ENCODE measurements at places on chromosomes 16 and 17.

GRCh38 chr16:74511961-74512360 lies 90.7 kb upstream of the CLEC18B start:
- DNase-seq: no peak

GRCh38 chr16:73066331-73066926 lies 18.5 kb upstream of the ZFHX3 start:
- DNase-seq: no peak

DNA sequence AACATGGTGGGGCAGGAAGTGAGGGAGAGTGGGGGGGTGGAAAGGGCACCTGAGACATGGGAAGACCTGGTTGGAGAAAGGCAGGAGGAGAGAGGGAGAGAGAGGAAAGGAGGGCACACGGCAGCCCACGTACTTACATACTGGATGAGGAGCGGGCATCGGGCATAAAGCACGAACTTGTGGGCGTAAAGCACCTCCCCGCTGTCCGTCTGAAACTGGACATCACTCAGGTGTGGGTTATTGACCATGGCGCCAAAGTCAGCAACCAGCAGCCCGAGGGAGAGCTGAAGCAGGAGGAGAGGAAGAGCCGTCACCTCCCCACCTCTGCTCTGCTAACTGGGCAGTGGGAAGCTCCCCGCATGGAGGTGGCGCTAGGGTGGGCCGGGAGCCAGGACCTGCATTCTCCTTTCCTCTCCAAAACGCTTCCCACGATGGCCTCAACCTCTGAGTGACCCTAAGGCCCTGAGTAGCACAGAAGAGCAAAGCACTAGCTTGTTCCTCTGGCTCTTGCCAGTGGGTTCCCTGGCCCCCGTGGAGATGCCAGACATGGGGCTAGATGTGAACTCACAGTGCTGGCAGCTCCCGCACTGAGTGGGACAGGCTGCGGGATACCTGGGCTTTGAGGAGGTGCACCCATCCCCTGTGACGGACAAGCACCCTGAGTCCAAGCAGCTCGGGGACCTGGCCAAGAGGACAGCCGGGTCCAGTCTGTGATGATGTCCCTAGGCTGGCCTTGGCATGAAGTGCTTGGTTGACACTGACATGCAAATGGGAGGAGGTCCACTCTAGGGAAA lies 16.9 kb downstream of the SLX4 start:
- DNase-seq: no peak

- DNase-seq: no peak
Observed at GRCh38 chr16:58094026-58094425, 35.2 kb downstream of the CFAP20 start.

GRCh38 chr17:82791532-82791931 lies 39.7 kb downstream of the TBCD start:
- peak; percentile 77 for DNase-seq

DNA sequence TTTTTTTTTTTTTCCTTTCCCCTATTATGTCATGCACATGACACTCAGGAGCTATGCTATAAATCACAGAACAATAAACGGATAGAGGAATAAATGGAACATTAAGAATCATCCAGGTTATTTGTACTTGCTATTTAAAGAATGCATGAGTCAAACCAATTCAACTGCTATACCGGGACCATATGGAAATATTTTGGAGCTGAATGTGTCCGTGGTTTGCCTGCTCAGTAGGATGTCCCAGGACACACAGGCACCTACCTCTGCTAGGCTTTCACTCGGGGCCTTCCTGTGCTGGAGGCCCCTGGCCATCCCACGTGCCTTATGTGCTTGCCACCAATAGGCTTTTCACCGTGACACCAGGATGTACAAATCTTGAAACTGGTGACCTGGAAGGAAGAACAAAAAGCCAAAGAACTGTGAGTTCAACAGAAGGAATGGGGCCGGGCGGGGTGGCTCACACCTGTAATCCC lies 15.3 kb upstream of the SEC14L1 start:
- DNase-seq: peak; percentile 71

GRCh38 chr16:7344830-7345780 lies 12.5 kb downstream of the RBFOX1 start:
- DNase-seq: no peak

- DNase-seq: no peak
Observed at GRCh38 chr17:78709751-78710181, 72.3 kb downstream of the CYTH1 start.

- peak; percentile 93 for DNase-seq
Observed at GRCh38 chr16:4373909-4374742, 2.5 kb downstream of the VASN start.

DNA sequence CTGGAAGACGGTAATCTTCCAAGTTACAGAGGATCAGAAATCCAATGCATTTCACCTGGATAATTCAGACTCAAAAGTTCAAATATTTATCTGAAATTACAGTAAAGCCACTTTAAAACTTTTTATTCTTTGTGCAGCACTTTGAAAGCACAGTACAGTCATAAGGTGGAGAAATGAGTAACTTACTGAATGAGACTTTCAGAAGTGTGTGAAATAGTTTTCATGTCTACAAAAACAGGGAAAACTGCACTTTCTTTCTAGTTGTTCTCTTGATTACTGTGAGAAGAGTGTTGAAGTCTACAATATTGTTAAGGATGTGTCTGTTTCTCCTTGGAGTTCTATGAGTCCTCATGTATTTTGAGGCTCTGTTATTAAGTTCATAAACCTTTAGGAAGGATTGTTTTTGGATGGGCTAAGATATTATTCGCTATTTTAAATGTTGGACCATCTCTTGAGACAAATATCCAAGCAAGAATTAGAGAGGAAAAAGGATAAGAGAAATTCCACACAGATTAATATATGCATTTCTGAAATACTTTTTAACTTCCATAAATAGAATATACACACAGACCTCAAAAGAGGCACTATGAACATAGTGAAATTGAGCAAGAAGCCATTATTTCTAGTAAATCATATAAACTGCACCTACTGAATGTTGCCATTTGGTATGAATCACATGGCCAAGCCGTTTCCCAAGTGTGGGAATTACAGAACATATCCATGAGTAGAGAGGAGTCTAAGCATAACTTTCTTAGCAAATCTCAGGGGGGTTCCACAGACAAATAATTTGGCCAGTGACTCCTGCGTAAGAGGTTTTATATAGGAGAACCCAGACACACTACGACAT lies 83.6 kb upstream of the PLEKHM1 start:
- peak; percentile 56 for DNase-seq

- DNase-seq: no peak
Observed at GRCh38 chr16:85872734-85873133, 26.2 kb upstream of the IRF8 start.

DNA sequence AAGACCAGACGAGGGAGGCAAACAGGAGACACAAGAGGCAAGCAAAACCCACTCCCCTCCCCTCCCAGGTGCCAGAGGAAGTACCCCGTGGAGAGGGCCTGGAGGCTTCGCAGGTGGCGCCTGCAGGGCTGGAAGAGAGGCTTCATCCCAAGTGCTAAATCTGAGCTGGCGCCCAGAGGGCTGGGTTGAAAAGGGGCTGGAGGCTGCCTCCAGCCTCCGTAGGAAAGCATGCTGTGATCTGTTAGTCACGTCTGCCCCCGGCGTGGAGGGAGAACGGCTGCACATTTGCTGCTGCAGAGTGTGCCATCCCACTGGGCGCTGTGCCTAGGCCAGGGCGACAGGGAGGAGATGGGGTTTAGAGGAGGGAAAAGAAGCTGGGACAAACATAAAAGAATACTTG lies 16.9 kb downstream of the RPH3AL start:
- no peak for DNase-seq

GRCh38 chr17:81660441-81660840 lies 4.1 kb upstream of the PDE6G start:
- no peak for DNase-seq

GRCh38 chr17:50920891-50921586 lies 54.9 kb upstream of the TOB1 start:
- DNase-seq: no peak

- DNase-seq: no peak
Observed at GRCh38 chr16:57941016-57941664, 29.8 kb downstream of the CNGB1 start.

- no peak for DNase-seq
Observed at GRCh38 chr16:72434159-72434558, 262.2 kb upstream of the PMFBP1 start.

DNA sequence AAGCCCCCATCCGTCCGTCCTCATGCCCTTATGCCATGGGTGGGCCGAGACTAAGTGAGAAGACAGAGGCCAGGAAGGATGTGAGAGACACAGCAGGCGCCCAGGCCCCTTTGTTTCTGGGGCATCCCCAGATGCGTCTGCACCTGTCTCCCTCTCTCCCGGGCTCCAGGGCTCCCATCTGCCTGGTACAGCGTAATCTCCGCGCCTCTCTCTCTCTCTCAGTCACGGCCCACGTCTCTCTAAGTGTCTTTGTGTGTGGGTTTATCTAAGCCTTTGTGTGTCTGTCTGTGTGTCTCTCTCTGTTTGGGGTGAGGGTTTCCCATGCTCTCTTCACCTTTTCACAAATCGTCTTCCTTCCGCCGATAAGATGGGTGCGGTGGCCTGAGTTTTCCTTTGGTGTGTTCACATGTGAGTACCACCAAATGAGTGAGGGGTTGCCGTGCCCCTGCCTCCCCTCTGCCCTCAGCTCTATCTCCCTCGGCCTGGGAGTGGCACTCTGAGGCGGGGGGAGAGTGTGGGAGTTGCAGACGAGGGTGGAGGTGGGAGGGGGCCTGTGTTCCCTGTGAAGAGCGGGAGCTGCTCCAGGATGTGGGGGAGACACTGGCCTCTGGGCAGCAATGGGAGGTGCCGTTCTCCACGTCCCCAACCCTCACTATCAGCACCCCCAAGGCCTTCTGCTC lies 25.8 kb upstream of the ABCC3 start:
- no peak for DNase-seq

DNA sequence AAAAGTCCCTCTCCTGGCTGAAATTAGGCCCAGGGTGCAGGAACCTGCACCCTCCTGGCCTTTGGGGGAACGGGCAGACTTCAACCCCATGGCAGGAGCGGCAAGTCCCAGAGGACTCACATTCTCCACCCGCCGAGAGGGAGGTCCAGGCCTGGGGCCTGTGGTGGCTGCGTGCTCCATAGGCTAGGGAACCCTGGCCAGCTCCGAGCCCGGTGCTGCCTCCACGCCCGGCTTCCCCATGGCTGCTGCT lies 130 bp downstream of the CCDC78 start:
- DNase-seq: no peak

DNA sequence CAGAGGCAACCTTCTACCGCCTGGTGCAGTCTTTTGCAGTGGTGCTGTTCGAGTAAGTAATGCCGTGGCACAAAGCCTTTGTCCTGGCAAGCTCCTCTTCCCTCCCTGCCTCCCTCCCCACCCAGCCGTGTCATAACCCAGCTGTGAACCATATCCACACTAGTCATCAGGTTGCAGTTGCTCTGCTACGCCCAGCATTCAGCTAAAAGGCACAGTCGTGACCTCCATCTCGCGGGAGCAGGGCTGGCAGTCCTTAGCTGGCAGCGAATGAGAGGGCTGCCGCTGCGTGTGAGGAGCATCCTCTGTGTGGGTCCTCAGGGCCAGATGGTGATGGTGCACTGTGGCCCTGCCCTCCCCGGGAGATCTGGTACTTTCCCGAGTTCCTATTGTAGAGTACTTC lies 39.3 kb downstream of the CIBAR2 start:
- DNase-seq: peak; percentile 46

DNA sequence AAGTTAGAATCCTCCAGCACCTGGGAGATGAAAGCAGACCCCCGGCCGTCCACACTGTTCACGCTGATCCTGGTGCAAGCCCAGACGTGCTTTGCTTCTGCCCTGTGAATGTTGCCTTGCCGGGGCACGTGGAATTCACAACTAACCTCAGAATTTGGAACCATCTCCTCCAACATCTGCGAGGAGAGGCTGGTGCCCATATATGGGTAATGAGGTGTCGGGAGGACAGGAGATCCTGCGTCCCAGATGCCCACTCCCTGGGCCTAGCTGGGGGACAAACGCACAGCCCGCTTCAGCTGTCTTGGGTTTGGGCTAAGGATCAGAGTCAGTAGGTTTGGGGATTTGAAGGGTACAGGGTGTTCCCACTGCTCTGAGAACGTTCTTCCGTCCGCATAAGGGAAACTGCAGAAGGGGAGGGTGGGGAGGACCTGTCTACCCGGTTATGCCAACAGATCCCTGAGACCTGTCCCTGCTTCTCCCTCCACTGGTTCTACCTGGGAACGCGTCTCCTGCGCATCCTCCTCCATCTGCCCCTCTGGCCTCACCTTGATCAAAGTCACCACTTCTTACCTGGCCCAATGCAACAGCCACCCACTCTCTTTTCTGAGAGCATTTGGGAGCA lies 14.1 kb downstream of the PPL start:
- no peak for DNase-seq

DNA sequence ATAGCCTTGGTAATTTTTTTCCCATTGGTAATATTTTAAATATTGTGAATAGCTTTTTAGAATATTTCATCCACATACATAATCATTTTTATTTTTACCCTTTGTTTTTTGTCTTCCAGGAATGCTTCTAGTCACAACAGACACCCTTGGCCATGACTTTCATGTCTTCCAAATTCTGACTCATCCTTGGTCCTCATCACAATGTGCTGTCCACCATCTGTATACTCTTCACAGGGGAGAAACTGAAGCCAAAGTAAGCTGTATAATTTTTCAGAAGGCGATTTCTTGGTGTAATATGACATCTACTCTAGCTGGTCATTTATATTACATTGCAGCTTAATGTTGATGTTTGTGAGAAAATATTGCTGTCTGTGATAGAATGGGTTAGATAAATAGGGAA lies 269.4 kb downstream of the BCAS3 start:
- DNase-seq: no peak

- DNase-seq: no peak
Observed at GRCh38 chr17:73155410-73156165, 9.2 kb upstream of the SSTR2 start.
